Left renal pelvis (tissue), 4 donors: ENCODE measurements at places on chromosomes 16 and 17.

DNA sequence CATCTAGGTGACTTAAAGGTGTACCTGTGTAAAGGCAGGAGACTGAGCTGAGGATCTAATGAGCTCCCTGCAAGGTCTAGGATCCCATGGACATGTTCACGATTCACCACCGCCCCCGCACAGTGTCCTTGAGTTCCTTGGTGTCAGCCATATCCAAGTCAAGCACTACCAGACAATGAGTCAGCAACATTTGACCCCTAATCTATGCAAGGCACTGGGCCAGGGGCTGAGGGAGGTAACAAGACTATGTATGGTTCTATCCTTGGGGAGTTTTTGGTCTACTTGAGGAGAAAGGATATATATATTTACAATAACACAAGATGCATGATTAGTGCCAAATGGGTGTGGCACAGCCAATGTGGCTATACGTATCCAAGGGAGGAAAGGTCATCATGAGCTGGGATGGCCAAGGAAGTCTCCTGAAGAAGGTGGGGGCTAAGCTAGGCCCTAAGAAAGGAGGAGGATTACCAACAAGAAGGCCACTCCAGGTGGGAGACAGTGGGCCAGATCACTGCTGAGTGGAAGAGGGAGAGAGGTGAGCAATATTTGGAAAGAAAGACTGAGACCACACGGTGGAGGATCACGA, 35.0 kb downstream of the ITGB3 start:
- no peak for DNase-seq

GRCh38 chr16:84686707-84687298, 13.0 kb upstream of the USP10 start:
- DNase-seq = no peak

- DNase-seq = no peak
These were observed 540.3 kb downstream of the XYLT1 start for GRCh38 chr16:16930309-16931000.

DNA sequence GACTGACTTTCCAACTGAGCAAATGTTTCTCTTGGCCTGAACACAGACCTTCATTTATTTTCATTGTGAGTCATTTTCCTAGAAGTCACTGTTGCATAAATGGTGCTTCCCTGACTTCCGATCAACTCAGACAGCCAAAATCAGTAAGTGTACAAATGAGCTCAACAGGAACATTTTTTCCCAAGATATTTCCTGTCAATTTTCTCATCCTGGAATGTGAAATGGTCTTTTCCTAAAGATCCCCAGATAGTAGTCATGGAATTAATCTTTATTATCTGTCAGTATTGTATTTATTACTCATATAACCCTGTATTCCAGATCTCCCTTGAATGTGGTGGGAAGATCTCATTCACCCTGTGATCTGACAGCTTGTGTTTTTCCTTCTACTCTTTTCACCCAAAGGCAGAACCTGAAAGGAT, 360.3 kb upstream of the KIF2B start:
- DNase-seq = no peak

DNA sequence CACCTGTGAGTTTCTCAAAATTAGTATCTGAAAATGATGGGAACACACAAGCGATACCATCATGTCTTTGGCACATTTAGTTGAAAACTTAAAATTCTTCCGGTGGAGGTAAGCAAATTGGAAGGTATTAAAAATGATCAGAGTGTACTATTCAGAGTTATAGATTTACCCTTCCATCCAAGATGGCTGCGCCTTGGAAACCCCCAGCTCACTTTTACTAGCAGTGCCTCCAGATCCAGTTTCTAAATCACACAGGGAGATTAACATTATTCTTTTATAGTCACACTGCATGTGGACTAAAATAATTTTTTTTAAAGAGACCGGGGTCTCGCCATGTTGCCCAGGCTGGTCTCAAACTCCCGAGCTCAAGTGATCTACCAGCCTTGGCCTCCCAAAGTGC, 15.0 kb downstream of the PITPNC1 start:
- no peak for DNase-seq

- no peak for DNase-seq
These were observed 9.9 kb downstream of the CRYM start for GRCh38 chr16:21268236-21268635.

- DNase-seq = no peak
These were observed 54.1 kb upstream of the MARCHF10 start for GRCh38 chr17:62862251-62862650.

DNA sequence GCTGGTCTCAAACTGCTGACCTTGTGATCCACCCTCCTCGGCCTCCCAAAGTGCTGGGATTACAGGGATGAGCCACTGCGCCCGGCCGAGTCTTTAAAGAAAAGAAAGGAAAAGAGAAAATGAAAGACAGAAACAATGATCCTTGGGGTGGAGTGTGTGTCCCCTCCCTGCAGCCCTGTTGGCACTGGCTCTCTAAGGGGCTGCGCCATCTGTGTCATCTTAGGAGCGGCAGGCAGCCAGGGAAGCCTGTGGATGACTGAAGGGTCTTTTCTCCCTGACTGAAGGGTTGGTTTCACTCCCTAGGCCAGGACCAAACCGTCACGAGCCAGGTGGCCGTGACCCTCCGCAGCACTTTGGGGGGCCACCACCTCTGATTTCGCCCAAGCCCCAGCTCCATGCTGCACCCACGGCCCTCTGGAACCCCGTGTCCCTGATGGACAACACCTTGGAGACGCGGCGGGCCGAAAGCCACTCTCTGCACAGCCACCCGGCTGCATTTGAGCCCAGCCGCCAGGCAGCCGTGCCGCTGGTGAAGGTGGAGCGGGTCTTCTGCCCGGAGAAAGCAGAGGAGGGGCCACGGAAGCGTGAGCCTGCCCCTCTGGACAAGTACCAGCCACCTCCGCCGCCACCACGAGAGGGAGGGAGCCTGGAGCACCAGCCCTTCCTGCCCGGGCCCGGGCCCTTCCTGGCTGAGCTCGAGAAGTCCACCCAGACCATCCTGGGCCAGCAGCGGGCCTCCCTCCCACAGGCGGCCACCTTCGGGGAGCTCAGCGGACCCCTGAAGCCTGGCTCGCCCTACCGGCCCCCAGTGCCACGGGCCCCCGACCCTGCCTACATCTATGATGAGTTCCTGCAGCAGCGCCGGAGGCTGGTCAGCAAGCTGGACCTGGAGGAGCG, 27.7 kb downstream of the GINS2 start:
- no peak for DNase-seq

GRCh38 chr16:81571592-81572385, 127.2 kb downstream of the CMIP start:
- no peak for DNase-seq

DNA sequence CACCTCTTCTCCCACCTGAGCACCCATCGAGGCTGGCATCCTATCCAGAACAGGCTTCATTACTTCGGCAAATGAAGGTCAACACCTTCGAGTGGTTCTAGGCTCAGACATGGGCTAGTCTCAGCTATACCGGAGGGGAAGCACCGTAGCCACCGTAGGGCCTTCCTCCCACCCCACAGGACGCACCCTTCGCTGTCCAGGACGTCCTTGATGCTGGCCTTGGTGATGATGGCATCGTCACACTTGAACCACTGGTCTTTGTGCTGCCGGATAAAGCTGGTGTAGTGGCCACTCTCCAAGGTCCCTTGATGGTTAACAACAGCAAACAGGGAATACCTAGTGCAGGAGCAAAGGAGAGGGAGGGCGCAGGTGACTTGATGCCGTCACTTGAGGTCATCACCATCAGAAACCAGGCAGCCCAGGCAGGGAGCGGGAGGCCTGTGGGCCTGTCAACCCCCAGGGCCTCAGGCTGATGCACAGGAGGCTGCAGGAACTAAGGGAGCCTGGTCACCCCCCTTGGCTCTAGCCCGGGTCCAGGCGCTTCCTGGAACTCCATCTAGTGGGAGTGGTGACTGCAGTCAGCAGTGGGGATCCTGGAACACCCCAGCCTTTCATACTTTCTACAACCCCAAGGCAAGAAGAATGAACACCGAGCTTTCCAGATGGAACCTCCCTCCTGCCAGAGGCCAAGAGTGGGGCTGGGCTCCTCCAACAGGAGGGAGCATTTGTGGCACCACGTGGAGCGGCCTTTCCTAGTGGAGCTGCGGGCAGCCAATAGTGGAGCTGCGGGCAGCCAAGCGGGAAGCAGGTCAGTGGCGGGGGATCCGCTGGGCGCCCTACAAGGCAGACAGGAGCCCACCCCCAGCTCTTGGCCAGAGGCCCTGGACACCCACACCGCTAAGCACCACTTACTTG, 38.5 kb downstream of the USP22 start:
- DNase-seq = no peak

DNA sequence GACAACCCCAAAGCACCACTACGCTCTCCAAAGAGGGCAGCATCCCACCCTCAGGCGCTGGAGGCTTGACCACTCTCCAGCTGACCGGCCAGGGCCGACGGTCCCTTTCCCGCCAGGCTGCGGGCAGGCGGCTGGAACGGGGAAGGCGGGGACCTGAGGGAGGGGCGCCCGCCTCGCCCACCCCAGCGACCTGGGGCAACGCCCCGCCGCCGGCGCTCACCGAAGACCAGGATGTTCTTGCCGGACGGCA, 431 bp downstream of the DYNC1LI2 start:
- DNase-seq = no peak

DNA sequence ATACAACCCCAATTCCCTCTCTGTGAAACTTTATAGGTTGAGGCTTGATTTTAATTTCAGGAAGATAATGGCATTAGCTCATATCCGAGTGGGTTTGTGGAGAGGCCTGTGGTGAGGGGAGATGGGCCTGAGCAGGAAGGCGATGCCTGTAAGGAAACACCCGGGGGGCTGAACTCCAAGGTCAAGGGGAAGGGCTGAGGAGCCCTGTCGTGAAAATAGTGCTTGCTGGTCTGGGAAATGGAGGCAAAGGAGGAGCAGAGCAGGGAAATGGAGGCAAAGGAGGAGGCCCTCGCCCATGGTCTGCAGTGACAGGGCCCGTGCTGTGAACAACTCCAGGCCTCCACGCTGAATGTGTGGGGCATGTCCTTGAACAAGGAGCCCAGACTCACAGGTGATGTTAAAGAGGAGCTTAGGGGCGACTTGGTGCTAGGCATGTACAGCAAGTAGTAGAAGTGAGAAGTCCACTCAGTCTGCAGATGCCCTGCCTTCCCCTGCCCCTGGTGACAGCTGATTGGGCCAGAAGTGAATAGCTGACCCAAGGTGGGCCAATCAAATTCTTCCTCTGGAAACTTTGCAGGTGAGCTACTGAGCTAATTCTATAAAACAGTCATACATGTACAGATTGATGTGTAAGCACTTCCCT, 38.1 kb downstream of the MRPS23 start:
- DNase-seq = no peak

DNA sequence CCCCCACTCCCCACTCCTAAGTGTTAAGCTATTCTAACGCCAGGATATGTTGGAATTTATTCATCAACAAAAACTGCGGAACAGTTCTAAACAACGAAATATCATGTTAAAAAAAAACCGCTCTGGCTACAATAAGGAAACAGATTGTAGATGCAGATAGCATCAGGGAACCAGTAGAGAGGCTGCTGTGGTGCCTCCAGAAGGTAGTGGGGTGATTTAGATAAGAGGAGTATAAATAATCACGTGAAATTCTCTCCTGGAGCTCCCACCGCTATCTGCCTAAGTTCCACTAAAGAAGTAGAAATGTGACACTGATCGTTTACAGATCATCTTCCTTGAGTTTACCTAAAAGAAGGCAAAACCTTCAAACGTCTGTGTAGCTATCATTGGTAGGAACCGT, 8.0 kb downstream of the AHSP start:
- DNase-seq = no peak

DNA sequence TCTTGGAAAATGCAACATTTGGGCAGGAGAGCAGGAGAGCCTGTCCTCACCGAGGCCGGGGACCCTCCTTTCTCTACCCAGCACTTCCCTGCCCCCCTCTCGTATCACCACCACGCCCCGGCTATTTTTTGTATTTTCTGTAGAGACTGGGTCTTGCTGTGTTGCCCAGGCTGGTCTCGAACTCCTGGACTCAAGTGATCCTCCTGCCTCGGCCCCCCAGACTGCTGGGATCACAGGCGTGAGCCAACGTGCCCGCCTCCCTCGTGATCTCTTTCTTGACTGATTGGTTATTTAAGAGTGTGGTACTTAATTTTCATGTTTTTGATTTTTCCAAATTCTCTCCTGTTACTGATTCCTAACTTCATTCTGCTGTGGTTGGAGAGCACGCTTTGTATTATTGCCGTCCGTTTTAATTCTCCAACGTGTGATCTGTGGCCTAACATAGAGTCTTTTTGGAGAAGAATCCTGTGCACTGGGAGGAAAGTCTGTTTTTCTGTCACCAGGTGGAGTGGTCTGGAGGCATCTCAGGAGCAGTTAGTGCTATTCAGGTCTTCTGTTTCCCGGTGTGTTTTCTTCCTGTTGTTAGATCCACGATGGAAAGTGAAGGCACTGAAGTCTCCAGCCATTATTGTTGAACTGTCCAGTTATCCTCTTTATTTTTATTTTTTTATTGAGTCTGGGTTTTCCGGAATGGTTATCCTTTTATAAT, 40.4 kb downstream of the ZNF778 start:
- DNase-seq = no peak

- DNase-seq = no peak
These were observed 16.1 kb upstream of the ARHGAP44 start for GRCh38 chr17:12773153-12773552.

DNA sequence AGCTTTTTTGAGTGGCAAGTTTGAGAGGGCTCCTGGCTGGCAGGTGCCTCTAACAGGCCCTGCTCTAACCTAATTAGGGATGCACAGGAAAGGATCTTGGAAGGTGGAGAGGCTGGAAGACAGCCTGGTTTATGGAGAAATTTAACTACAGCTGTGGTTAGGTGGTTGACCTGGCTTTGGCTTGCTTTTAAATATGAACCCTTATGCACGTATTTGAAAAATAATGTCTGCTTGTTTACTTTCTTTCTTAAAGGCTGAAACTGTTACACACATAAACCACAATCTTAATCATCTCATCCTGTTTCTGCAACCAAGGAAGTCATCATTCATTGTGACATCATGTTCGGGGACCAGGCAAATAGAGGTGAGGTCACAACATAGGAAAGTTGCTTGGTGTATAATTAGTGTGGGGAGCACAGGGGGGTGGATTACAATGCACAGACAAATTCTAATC, 23.1 kb upstream of the DHRS13 start:
- DNase-seq = no peak

DNA sequence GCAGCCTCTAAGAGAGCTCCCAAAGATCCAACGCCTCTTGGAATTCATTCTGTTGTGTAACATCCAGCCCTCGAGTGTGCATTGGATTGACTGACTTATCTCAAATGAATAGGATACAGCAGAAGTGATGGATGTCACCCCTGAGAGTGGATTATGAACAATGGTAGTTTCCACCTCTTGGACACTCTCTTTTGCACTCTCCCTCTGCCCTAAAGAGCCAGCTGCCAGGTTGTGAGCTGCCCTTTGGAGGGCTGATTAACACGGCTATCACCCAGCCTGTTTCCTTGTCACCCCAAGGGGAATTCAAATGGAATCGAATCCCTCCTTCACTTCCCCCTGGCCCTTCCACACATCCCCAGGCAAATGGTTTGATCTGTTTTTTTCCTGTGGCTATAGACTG, 21.2 kb upstream of the HAPSTR1 start:
- no peak for DNase-seq

- DNase-seq = no peak
These were observed 25.7 kb downstream of the MMP15 start for GRCh38 chr16:58051296-58051695.
